ENCODE measurements at places on chromosomes 4 and X.

DNA sequence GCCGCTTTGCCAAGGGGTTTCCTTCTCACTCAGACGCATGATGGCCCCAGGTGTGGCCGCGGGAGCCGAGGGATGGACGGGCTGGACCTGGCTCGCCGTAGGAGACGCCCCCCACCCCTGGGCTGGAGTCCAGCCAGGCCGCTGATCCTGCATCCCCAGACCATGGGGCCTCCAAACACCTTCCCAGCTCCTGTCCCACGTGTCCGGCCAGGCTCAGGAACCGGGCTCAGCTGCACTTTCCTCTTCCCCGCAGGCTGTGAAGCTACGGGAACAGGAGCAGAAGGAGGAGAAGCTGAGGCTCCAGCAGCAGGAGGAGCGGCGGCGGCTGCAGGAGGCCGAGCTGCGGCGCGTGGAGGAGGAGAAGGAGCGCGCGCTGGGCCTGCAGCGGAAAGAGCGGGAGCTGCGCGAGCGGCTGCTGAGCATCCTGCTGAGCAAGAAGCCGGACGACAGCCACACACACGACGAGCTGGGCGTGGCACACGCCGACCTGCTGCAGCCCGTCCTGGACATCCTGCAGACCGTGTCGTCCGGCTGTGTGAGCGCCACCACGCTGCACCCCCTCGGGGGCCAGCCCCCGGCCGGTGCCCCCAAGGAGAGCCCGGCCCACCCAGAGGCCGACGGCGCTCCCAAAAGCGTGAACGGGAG lies 9.1 kb downstream of the AKAP17A start:
- no peak for DNase-seq

- no peak for DNase-seq
Measured at GRCh38 chrX:76517544-76517943, 90.0 kb downstream of the MAGEE1 start.

GRCh38 chrX:10171249-10171648 lies 14.5 kb downstream of the CLCN4 start:
- no peak for DNase-seq

DNA sequence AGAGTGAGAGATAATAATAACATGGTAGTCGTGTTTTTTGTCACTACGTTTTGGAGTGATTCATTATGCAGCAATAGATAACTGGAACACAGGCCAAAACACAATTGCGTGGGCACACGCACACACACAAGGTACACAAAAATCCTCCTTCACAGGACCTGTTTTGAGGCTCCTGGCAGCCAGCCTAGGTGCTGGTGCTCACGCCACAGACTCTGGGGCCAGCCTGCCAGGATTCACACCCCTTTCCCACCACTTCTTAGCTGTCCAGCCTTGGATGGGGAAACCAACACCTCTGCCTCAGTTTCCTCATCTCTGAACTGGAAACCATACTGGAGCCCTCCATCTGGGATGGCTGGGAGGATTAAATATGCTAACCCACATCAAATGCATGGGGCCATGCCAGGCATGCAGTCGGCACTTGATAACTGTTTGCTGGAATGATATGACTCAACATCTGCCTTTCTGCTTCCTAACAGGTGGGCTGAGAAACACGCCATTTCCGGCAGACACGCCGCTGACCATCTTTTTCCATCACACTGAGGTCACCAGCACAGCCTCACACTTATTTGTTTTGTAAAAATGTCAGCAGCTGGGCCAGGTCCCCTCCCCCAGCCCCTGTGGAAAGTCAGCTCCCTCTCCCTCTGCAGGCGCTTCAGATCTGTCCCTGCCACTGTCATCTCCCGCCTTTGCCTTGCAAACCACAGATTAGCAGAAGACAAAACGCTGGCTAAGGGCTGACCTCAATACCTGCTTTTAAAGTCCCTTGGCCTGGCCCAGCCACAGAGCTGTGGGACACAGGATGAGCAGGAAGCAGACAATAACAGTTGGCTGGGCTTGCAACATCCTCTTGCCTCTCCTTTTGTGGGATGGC lies 237.5 kb downstream of the BCOR start:
- DNase-seq = peak; percentile 9

DNA sequence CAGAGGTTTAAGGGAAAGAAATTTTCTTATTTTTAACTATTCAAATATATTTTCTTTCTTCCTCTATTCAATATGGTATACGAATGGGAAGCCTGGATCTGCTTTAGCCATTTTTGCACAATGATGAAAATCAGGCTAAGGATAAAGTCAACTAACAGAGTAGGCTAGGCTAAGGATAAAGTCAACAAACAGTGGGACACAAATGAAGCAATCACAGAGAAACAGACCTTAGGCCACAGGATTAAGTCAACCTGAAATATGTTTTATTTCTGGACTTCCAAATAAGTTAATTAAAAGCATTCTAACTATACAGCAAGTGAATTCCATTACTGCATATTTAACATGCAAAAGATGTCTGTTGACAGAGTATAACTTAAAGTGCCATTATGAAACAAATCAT lies 17.0 kb downstream of the DYNLT3 start:
- no peak for DNase-seq

DNA sequence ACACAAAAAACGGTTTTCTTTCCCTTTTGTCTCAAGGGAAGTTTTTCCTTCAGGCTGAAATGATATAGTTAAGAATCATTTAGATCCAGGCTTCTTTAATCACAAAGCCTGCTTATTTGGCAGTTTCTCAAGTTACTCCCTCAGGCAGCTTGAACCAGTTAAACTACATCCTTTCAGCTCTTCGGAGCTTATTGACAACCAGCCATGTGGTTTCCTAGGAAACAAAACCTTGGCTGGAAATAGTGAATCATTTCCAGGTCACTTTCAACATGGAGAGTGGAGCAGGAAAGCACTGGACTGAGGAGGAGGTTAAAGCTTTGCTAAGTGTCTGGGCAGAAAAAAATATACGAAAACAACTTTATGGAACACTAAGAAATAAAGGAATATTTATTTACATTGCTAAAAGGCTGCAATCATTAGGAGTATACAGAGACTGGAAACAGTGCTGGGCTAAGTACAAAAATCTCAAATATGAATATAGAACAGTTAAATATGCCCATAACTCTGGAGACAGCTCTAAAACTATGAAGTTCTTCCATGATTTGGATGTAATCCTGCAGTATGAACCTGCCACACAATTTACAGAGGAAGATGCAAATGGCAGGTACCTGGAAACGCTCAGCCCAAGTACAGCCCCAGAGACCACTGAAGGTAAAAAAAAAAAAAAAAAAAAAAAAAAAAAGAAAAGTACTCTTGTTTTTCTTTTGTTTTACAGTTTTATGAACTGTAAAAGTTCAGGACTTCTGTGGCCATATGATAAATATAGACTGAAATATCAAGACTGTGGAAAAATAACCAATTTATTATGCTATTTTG lies 23.2 kb upstream of the AASDH start:
- peak; percentile 87 for DNase-seq

GRCh38 chr4:174036576-174036975 lies 246.9 kb downstream of the FBXO8 start:
- DNase-seq = no peak

GRCh38 chr4:122091397-122091796 lies 60.7 kb upstream of the BLTP1 start:
- DNase-seq = no peak

DNA sequence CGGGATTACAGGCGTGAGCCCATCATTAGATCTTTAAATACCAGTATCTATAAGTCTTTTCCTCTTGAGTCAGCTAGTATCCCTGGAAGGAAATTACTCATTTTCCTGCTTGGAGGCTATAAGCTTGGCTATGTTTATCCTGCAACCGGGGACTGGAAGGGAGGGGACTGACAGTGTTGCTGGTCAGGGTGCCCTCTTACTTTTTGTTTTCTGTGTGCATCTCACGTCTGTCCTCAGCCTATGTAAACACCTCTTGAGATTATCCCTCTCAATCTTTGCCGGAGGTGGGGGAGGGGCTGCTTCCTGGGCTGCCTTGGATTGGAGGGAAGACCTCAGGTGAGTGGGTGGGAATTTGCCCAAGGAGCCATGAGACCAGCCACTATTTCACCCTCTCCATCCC lies 37.0 kb downstream of the HTT start:
- DNase-seq = no peak

DNA sequence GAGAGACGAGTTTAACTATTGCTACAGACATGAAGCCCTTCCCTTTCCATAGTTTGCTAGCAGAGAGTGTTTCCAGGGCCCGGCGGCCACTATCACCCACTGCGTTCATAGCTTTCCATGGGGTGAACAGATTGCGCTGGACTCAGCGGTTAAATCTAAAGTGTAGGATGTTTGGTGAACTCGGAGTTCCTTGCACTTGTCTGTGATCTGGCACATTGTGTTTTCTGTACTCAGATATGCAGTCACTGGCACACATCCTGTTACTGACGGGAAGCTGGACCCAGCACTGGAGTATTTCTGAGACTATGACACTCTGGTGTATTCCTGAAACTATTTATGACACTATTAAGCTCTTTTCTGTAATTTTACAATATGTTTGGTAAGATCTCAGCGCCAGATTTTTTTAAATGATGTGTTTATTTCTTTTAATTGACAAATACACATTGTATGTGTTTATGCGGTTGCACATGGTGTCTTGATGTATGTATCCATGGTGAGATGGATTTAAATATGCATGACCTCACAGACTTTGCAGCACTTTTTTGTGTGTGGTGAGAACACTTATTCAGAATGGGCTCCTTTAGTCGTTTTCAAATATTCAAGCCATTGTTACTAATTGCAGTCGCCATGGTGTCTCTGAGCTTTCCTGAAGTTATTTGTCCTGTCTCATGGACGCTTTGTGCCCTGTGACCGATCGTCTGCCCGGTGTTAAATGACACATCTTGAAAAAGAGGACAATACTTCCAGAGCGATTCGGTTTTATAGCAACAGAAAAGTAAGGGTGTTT lies 14.1 kb downstream of the CD99 start:
- DNase-seq = no peak

DNA sequence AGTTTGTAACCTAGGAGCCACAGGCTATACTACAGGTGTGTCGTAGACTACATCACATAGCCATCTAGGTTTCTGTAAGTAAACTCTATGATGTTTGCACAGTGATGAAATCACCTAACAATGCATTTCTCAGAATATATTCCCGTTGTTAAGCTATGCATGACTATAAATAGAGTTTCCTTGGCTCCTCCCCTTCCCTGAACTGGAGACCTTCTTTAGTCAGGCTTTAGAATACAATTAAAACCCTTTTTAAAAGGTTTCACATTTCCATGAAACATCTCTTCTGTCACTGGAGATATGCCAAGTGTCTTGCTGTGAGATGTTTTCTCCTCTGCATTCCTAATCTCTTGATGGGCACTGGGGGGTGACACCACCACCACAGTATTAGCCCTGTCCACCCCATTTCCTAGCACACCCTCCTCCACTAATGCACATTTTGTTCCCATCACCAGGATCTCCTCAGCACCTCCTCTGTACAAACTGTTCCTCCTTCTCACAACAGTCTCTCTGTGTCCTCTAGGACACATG lies 334.6 kb upstream of the CPEB2 start:
- no peak for DNase-seq

DNA sequence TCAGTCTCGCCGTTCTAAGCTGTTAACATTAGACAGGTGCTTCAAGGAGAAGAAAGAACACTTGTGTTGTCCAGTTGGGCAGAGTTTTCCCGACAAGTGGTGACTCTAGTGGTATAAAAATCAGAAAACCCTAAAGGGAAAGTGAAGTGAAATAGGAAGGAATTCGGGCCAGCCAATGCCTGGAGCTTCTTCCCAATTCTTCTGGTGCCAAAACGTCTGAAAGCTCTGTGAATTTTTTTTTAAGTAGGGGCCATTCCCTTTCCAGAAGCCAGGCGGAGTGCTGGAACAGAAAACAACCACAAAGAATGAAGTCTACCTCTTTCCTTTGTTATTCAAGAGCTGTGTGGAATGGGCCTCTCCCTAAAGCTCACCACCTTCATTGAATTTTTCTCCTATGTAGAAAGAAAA lies 43.1 kb upstream of the PPARGC1A start:
- no peak for DNase-seq

GRCh38 chr4:153022241-153022715 lies 86.2 kb downstream of the FHDC1 start:
- DNase-seq = no peak

GRCh38 chr4:3658530-3658913 lies 107.7 kb upstream of the ADRA2C start:
- no peak for DNase-seq

DNA sequence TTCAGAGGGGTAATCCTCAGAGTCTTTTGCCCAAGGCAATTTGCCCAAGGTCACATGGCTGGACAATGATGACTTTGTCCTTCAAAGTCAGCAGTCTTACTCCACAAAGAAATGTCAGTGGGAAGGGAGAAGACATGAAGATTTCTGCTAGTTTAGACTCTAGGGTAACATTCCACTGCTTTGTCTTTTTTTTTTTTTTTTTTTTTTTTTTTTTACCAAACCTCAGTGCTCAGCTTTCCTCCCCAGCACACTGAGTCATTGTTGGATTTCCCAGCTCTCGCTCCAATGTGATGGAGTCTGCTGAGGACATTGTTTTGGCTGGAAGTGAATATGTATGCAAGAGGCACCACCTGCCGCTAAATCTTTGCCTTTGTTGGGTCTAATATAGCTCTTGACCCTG lies 7.2 kb upstream of the C1QTNF7 start:
- DNase-seq = no peak

GRCh38 chr4:100895556-100896197 lies 377.9 kb upstream of the EMCN start:
- no peak for DNase-seq

GRCh38 chrX:46574774-46575381 lies 1.3 kb downstream of the CHST7 start:
- DNase-seq = peak; percentile 18

DNA sequence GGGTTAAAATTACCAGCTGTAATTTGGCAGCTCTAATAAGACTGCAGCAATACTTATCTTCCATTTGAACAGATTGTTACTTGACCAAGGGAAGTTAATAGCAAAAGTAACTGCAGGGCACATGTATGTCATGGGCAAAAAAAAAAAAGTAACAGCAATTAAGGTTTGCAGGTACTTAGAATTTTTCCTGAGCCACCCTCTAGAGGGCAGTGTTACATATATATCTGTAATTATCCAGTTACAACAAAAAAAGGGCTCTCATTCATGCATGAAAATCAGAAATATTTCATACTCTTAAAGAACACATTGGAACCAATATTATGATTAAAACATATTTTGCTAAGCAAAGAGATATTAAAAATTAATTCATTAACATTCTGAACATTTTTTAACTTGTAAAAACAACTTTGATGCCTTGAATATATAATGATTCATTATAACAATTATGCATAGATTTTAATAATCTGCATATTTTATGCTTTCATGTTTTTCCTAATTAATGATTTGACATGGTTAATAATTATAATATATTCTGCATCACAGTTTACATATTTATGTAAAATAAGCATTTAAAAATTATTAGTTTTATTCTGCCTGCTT lies 25.1 kb downstream of the XIAP start:
- peak; percentile 35 for DNase-seq

GRCh38 chr4:164108971-164109370 lies 614.5 kb downstream of the TMA16 start:
- DNase-seq = no peak

- no peak for DNase-seq
Measured at GRCh38 chr4:170420255-170420693, 330.5 kb upstream of the AADAT start.
